Brain pericyte (primary cell): ENCODE measurements at places on chromosomes 6 and 20.

DNA sequence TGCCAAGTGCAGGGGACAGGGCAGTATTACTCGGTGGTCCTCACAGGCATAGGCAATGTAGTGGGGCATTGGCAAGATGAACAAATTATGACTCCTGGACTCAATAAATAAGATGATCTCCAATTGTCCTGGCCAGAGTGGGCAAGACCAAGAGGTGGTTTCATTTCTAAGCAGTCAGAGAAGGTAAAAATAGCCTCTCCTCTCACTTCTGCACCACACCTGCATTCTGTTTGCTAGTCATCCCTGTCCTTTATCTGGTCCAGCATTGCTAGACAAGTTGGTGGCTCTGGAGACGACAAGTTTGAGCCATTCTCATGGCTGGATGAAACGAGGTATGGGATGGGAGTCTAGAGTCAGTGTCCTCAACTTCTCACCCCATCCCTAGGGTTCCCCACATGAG lies 83.0 kb downstream of the BANF2 start:
- DNase-seq = no peak

- no peak for DNase-seq
These were observed 72.4 kb downstream of the TRDN start for GRCh38 chr6:123564361-123564760.

DNA sequence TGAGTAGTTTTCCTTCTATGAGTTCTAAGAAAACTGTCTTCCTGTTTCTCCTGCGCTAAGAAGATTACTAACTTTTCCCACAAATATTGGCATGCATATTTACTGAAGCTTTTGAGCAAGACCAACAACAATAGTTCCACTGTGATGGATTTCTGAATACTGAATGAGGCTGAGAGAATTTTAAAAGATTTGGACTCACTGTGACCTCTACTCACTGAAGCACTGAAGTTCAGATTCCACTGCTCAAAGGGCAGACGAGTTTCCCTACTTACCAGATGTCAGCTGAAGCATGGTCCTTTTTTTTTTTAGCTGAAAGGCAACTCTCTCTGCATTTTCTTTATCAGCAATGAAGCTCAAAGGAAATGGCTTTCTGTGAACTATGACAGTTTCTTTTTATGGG lies 718.5 kb downstream of the RFPL4B start:
- DNase-seq = no peak

GRCh38 chr6:29509711-29510110 lies 22.0 kb upstream of the MAS1L start:
- no peak for DNase-seq

DNA sequence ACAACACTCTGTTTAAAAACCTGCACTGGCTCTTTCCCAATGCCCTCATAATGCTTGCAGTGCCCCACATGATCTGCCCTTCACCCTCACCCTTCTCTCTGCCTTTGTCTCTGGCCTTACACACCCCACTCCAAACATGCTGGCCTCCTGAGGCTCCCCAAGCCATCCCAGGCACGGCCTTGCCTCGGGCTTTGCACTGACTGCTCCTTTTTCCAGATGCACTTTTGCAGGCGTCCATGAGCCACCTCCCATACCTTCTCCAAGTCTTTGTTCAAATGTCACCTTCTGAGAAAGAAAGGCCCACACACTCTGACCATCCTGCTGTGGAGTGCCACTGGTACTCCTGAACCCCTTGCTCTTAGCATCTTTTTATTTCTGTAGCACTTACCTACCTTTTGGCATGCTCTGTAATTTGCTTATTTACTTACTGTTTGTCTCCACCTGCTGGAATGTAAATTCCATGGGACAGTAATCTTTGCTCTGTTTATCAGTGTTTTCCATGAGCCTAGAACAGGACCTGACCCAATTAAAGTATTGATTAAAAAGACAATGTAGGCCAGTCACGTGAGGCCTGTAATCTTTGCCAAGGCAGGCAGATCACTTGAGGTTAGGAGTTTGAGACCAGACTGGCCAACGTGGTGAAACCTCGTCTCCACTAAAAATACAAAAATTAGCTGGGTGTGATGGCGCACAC lies 30.7 kb downstream of the GFRA4 start:
- no peak for DNase-seq

DNA sequence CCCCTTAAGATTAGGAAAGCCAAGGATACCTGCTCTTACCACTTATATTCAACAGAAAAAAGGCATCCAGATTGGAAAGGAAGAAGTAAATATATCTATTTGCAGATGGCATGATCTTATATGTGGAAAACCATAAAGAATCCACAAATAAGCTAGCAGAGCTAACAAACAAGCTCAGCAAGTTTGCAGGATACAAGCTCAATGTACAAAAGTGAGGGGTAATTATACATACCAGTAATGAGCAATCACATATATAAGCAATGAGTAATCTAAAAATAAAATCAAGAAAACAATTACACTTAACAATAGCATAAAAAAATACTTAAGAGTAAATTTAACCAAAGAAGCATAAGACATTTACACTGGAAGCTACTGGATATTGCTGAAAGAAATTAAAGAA lies 31.6 kb upstream of the HMGN3 start:
- DNase-seq = no peak

- no peak for DNase-seq
These were observed 52.6 kb downstream of the BTBD3 start for GRCh38 chr20:11970243-11970836.

- no peak for DNase-seq
These were observed 239.6 kb downstream of the LRFN2 start for GRCh38 chr6:40347571-40348011.

DNA sequence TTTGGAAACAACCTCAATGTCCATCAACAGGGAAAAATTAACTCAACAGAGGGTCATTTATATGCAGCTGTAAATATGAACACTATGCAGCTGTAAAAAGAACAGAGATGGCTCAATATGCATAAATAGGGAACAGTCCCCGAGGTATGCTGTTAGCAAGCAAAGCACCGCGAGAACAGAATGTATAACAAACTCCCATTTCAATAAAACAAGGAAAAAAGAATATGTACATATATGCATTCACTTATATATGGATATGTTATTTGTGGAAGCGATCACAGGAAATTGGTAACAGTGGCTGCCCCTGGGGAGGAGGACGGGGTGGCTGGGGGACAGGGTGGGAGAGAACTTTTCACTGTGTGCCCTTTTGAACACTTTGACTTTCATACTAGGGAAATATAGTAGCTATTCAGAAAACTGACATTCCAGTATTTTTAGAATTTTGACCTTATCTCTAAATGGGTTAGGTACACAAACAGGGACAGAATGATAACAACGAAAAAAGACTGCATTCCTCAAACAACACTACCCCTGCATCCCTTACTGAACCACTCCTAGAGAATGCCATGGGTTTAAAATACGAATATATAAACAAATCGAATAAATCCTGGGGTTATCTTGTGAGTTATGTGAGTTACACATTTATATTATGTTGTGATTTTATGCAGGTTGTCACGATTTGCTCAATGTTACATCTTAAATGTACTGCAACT lies 64.5 kb downstream of the KCNB1 start:
- no peak for DNase-seq

DNA sequence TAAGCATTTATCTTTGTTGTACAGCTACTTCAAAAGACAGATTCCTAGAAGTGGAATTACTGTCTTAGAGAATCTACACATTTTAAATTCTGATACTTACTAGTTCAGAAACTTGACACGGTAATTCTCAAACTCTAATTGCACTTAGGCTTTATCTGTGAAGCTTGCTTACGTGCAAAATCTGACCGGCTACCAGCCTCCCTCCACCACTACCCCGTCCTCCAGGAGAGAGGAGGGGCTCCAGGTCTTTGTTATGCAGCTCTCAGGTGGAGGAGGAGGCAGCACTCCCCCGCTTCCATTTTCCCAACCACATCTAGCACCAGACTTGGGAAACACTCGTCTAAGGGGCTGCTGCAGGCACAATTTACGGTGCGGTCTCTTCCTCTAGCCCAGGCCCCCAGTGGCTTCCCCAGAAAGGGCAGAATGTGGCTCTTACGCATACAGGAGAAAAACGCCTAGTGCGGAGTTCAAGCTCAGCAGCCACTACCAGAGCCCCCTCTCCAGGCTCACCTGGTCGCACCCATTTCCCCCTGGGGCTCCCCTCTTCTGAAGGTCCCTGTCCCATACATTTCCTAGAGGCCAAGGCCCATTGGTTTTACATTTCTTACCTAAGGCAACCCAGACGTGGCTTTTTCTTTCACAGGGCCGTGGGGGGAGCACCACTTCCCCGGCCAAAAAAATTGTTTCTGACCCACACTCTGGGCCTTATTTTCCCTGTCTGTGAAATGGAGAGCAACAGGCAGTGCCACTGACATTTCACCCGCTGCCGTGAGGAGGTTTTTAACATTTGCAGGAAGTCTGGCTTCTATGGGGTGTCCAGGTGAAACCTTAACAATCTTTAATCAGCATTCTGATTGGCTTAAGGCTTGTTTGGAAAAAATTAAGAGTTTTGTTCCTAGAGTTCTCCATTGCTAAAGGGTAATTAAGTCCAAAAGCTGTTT lies 1.6 kb upstream of the TGIF2 start:
- no peak for DNase-seq

DNA sequence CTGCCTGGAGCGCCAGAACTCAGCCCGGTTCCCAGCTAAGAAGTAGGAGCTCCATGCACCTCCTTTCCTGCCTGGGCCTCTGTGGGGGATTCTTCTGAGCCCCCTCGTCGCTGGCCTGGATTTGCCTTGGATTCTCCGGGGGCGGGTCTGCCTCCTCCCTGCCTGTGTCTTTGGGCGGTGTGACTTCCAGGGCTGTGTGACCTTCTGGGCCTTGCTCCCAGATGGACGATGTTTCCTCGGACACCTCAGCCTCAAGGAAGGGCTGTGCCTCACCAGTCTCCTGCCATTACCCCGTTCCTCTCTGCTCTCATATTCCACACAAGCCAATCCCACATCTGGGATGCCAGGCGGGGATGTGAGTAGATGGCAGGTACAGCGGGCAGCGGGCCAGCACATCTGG lies 76.8 kb downstream of the ERMARD start:
- DNase-seq = no peak

DNA sequence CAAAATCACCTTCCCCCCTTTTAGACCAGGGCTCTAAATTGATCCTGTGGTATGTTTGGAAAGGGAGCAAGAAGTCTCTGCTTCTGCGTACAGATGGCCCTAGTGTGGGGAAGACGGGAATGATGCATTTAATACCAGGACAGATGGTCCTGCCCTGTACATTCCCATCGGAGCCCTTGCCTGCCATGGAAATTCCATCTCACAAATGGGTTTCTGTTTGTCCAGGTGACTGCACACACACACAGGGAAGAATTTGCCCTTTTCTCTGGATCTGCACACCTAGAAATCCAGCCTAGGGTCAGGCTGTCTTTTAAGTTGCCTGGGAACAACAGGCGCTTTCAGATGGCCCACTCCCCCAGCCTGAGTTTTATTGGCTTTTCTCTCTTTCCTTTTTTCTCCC lies 1.3 kb downstream of the MAS1 start:
- DNase-seq = no peak

DNA sequence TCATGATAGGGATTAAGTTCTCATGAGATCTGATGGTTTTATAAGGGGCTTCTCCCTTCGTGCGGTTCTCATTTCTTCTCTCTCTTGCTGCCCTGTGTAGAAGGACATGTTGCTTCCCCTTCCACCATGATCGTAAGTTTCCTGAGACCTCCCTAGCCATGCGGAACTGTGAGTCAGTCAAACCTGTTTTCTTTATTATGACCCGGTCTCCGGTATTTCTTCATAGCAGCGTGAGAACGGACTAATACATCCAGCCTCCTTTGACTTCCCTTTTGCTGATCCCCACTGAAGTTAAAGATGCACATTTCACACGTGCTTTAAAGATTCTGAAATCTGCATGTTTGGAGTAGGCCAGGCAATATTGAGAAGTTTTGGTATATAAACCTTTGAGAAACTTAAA lies 543.1 kb downstream of the PRKN start:
- DNase-seq = peak; percentile 37

DNA sequence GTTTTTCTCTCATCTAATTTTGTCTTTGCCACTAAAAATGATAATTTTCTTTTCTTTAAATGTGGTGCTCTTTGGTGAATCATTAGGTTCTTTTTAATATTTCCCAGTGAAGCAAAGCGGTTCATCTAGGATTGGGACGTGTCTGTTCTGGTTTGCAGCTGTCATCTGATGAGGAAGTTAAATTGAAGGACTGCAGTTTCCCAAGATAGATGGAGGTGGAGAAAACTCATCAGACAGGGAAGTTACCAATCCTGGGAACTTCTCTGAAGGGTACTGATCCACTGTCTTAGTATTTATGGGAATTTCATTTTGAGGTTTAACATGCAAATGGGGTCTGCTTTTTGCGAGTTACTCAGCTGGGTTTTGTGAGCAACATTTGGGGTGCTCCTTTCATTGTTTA lies 2.4 kb upstream of the AARS2 start:
- DNase-seq = no peak

DNA sequence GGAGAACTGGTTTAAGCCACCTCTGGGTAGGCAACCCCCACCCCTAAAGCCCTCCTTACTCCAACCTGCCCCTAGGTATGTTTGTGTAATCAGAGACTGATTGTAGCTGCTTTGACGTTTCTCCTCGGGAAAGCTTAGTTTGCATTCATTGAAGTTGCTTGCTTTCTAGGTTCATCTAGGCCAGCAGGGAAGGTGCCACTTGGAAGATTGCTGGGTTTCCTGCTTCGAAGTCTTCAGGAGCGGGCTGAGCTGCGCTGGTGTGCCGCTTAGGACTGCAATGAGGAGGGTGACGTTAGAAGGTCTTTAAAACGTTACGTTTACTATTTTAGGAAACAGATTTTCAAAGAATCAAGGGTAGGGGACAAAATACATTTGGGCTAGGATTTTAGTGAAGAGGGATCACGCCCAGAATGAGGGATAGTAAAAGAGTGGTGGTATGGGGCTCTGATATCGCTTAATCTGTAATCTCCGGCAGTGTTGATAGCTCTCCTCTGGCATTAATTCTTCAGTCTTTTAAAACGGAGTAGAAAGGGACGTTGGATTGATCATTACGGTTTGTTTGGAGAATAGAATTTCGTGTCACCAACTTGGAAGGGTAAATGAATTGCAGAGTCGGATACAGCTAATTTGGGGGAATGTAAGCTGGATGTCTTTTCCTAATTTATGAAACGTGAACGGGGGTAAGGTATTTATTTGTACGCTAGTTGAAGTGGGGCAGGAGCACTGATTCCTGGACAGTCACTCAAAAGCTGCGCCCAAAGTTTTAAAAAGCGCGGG lies 92.6 kb upstream of the PRDM1 start:
- no peak for DNase-seq

DNA sequence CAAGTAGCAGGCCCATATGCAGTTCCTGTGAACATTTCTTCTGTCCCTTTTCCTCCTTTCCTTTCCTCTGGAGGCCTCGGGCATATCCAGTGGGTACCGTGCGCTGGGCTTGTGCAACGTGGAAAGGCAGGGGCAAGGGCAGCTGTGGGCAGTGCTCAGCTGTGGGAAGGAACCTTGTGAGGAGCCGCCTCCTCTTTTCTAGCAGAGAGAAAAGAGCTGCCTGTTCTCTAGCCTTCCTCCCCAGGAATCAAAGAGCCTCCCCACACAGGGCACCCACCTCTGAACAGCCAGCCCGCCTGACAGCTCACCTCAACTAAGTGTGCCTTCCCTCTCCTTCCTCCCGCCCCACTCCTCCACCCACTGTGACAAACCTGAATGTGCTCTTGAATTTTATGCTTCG lies 143.3 kb upstream of the HDDC2 start:
- no peak for DNase-seq

GRCh38 chr6:35080821-35081425 lies 60.2 kb downstream of the TCP11 start:
- DNase-seq = no peak
